ENCODE measurements at places on chromosomes 11 and 22. TPM values are rescaled to one million over a fixed set of nuclear protein-coding genes. Genes with fewer than 3 reads are reported as not detected.

DNA sequence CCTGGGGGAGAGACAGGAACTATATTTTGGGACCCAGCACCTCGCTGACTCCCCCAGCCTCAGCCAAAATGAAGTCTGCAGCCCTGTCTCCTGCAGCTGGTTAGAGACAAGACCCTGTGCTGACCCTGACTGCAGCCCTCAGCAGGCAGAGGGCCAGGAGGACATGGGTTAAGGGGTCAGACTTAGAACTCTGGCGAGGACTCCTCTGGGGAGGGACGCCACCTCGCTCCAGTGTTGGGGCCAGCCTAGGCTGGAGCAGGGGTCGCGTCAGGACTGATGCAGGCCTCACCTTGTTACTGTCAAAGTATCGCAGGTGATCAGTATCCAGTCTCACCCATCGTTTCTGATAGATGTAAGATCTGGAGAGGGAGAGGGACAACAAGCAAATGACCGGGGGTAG is 36.9 kb upstream of the PDE2A start:
- no peak for DNase-seq

DNA sequence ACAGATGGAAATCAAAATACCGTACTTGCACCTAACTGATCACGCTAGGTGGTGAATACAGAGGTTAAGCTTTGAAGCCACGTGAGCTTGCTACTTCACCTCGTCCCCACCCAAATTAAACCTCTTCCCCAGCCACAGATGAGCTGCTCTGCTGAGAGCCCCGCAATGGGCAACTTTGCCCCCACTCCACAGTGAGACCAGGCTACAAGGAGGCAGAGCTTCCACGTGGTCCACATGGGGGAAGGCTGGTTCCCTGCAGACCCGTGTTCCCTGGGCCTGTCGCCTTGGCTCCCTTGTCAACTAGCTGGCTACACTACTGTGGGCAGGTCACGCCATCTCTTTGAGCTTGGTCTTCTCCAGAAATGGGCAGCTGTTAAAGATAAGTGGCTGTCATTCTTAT is 10.9 kb downstream of the CD5 start:
- no peak for DNase-seq

- no peak for DNase-seq
These were observed 11.5 kb upstream of the TBC1D22A start for GRCh38 chr22:46750863-46751443.

DNA sequence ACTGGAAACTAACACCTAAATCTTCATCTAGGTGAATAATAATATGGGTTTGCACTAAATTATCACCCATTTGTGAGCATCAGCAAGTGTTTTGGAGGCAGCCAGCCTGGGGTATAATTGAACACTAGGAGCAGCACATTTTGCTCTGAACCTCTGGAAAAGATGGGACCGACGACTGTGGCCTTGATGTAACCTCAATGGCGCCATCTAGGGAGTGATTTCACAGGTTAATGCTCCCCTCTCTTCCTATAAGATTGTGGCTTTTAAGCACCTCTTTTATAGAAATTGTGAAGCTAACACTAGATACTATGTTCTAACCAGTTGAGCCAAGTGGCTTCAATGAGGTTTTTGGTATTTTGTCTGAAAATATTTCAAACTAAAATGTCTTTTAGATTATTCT is 203.7 kb downstream of the NELL1 start:
- DNase-seq, result no peak

The P2RX6 gene
- total RNA-seq, result 0.27 TPM

DNA sequence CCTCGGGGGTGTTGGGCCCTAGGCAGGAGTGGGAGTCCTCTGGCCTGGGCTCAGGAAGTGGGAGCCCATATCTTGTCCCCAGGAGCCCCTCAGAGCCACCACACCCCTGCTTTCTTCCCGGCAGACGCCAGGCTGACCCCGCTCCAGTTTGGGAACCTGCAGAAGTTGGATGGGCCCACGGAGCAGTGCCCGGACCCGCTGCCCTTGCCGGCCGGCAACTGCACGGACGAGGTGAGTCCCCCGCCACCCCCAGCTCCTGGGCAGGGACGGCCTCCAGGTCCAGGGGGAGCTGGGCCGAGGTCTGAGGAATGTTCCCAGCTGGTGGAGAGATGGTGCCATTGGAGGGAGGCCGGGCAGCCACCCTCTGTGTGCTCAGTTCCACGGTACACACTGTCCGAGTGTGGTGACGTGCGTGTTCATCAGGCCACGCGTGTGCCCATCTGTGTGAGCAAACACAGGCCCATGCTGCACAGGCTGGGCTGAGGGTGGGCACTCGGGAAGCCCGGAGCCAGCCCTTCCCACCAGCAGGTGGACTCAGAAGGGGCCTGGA is 4.8 kb downstream of the MUC5B start:
- DNase-seq, result no peak

- no peak for DNase-seq
These were observed 9.7 kb downstream of the MRTFA start for GRCh38 chr22:40626851-40627250.

- no peak for DNase-seq
These were observed 22.0 kb upstream of the CTSC start for GRCh38 chr11:88359541-88359940.

- DNase-seq, result no peak
These were observed 2.6 kb upstream of the SLC22A25 start for GRCh38 chr11:63246045-63246444.

The ISX gene
- total RNA-seq, result not detected

GRCh38 chr22:49994361-49995040 is 18.1 kb downstream of the IL17REL start:
- DNase-seq, result no peak

DNA sequence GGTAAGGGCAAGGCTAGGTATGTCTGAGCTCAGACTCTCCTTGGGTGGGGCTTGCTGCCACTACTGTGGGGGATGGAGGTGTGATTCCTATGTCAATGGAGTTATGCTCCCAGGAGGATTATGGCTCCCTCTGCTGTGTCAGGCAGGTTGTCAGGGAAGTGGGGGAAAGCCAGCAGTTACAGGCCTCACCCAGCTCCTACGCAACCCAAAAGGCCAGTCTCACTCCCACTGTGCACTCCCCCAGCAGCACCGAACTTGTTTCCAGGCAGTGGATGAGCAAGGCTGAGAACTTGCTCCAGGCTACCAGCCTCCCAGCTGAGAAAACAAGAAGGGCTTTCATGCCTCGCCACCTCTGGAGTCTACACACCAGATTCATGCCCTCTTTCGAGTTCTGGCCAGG is 18.2 kb downstream of the C11orf91 start:
- DNase-seq, result no peak

GRCh38 chr22:16831257-16831656 is 6.0 kb upstream of the XKR3 start:
- DNase-seq, result no peak

DNA sequence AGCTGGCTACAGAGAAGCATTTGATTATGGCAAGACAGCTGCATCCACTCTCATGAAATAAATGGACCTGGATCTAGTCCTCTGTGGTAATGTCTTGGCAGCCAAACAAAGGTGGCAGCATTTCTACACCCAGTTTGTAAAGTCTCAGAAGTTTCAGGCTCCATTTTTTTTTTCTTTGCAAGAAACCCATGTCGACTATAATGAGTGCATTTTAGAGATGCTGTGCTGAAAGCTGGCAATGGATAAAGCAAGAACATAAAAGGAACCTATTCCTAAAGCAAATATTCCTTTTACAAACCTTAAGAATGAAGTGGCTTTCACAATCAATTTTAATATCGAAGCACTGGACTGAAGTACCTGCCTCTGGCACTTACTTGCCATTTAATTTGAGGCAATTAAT is 33.5 kb downstream of the THAP12 start:
- DNase-seq, result no peak

- DNase-seq, result no peak
These were observed 5.1 kb upstream of the KRTAP5-9 start for GRCh38 chr11:71542879-71543777.

DNA sequence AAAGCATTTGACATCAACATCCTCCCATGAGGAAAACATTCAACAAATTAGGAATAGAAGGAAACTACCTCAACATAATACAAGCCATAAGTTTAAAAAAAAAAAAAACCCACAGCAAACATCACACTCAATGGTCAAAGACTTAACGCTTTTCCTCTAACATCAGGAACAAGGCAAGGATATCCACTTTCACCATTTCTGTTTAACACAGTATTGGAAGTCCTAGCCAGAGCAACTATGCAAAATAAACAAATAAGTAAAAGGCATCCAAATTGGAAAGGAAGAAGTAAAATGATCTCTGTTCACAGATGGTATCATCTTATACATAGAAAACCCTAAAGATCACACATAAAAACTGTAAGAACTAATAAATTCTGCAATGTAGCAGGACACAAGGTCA is 13.1 kb downstream of the FXYD6 start:
- no peak for DNase-seq
